Fibroblast of upper back skin (primary cell): ENCODE measurements at places on chromosomes 6 and 20.

- peak; percentile 75 for DNase-seq
Observed at GRCh38 chr20:44734938-44735337, 10.7 kb upstream of the KCNK15 start.

GRCh38 chr6:138493413-138493812 lies 5.9 kb downstream of the NHSL1 start:
- DNase-seq, result peak; percentile 85

DNA sequence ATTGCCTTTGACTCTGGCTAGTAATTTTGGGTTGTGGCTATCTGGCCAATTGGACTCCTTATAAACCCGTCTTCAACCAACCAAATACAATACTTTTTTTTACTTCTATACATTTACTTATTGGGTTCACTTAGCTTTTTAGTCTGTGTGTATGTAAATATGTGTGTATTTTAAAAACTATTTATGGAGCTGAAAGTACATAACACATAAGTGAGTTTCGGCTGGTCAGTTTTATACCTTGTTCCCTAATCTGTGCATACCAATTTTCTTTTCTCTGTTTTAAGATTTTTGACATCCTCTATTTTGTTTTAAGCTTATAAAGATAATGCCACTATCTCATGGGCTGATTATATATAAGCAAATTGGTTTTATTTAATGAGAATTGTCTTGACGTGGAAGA lies 129.5 kb downstream of the LRRC1 start:
- no peak for DNase-seq

GRCh38 chr6:136487759-136488425 lies 62.3 kb downstream of the MAP7 start:
- DNase-seq, result no peak

DNA sequence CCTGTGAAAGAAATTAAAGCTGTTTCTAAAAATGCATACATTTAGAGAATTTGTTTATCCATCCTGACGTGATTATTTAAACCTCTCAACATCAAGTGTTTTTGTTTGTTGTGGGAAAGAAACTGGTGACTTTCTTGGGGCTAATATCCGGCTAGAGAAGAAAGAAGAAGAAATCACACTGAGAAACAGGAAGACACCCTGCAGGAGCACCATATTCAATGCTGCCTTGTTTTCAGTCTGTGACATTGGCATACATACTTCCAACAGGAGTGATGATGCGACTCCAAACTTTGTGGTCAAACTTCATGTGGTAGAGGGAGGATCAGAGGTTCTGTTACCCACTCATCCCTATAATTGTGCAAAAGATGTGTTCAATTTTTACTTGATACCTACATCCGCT lies 997.6 kb upstream of the CITED2 start:
- DNase-seq, result no peak

- no peak for DNase-seq
Observed at GRCh38 chr6:13177664-13178063, 150.7 kb downstream of the TBC1D7 start.

DNA sequence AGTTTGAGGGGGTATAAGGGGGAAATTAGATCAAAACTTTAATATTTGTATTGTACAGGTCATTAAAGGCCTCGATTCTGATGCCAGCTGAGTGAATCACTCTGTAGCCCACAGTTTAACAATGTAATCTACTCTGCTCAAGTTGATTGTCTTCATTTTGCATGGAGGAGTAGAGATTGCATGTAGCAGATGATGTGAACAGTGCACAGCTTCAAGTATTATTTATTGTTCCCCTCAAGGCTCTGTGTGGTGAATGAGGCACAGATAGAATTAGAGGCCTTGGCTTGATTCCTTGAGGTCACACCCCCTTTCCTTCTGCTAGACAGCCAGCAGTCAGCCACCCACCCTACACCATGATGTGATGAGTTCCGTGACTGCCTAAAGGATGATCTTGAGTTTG lies 38.1 kb downstream of the TXLNB start:
- no peak for DNase-seq

- DNase-seq, result no peak
Observed at GRCh38 chr6:37851997-37852524, 32.5 kb downstream of the ZFAND3 start.

- DNase-seq, result no peak
Observed at GRCh38 chr6:20441921-20442320, 40.2 kb downstream of the E2F3 start.

DNA sequence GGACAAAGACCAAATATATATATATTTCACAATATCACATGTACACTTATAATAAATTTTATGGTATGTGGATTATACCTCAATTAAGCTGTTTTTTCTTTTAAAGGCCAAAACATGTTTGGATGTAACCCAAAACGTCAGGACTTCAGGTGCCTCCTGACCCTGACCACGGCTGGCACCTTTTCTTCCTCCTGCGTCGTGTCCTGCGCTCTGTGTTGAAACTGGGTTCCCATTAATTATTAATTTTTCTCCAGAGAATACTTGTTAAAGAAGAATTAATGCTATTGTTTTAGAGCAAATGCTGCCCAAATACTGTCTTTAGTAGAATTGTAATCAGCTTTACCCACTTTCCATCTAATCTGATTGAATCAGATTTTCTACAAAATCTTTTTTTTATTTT lies 46.7 kb upstream of the VSX1 start:
- no peak for DNase-seq

- peak; percentile 100 for DNase-seq
Observed at GRCh38 chr6:32969685-32970412, 1.5 kb downstream of the BRD2 start.

- no peak for DNase-seq
Observed at GRCh38 chr6:128570680-128571063, 50.3 kb upstream of the PTPRK start.

DNA sequence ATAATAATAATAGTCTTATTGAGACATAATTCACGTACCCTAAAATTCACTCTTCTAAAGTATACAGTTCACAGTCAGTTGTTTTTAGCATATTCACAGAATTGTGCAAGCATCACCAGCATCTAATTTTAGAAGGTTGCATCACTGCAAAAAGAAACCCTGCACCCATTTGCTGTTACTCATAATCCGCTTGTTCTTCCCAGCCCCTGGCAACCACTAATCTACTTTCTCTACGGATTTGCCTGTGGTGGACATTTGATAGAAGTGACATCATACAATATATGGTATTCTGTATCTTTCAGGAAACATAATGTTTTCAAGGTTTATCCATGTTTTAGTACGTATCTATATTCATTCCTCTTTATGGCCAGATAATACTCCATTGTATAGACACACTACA lies 41.5 kb upstream of the FAM184A start:
- DNase-seq, result peak; percentile 76

DNA sequence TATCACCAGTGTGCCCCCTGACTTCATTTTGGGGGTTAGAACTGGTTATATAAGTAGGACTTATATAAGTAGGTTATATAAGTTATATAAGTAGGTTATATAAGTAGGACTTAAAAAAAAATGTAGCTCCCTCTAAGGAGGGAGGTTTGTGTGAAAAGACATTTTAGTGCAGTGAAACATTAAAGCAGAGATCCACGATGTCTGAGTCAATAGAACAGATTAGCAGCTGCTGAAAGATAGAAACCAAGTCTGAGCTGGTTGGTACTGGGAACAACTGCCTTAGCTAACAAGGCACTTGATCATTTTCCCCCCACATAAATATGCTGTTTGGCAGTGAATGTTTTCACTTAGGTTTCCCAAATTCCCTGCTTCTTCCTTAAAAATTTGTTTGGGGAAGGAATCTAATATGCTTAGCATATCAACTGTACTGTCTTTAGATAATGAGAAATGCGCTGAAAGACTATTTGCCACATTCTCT lies 2.1 kb upstream of the RPS12 start:
- DNase-seq, result no peak

DNA sequence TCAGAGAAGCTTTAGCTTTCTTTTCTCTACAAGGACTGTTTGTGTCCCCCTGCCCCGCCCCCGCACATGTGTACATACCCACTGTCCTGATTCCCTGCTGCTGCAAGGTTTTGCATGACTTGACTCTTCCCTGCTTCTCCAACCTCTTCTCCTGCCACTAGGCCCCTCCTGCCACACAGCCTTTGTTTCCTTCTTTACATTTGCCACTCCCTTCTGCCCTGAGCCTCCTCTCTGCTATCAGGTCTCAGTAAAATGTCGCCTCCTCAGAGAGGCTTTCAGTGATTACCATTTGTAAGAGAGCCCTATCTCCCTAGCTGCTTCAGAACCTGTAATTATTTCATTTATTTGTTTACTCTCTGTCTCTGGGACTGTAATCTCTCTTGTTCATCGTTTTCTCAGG lies 56.4 kb upstream of the VSTM2L start:
- DNase-seq, result no peak

- no peak for DNase-seq
Observed at GRCh38 chr6:98036344-98036923, 753.4 kb upstream of the MMS22L start.

DNA sequence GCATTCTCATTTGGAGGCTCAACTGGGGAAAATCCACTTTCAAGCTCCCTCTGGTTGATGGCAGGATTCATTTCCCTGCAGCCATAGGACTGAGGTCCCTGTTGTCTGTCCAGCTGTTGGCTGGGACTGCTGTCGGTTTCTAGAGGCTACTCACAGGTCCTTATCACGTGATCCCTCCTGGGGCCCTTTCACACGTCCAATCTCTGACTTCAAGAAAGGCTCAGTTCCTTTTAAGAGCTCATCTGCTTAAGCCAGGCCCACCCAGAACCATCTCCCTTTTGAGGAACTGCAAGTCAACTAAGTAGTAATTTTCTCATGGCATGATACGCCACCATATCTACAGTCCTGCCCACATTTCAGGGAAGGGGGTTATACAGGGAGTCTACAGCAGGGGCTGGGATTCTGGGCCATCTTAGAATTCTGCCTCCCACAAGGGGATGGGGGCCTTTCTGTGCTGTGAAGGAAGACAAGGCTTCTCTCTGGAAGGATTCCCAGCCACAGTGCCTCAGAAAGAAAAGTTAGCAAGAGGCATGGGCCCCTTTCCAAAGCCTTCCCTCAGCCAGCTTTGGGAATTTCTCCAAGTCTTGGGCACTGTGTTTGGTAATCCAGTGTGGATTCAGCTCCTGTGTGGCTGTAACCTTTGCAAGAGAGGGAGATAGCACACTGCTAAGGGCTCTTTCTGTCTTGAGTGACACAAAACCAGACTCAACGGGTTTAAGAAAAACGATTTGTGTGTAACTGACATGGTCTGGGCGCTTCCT lies 66.4 kb downstream of the CTCFL start:
- no peak for DNase-seq

GRCh38 chr6:165876588-165876987 lies 213.5 kb upstream of the PDE10A start:
- DNase-seq, result peak; percentile 57

GRCh38 chr6:33621711-33622388 lies 728 bp downstream of the ITPR3 start:
- no peak for DNase-seq

DNA sequence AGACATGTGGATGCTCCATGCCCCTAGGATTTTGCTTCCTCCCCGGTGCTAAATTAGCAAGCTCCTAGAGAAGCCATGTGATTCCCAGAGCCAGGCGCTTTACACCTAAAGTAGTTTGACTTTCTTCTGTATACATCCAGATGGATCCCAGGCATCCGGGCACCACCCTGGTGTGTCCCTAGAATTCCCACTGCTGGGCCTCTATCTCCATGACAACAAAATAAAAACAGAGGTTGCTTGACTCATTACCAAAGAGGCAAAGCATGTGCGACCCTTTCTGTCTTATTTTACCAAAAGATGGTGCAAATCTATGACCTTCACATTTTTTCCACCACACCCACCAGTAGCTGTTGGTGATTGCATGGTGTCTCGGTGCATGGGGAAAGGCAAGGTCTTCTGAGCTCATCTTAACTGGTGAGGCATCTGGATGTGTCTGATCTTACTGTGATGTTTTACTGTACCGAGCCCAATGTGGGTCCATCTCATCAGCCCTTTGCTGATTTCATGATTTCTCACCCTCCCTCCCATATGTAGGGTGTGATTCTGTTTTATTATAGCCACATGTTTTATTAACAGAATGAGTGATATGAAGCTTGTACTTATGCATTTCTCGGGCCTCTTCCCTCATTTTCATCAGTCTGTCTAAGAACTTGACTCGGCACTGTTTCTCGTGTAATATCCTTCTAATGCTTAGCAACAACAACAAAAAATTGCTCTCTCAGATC lies 27.4 kb upstream of the VAPB start:
- DNase-seq, result peak; percentile 55

DNA sequence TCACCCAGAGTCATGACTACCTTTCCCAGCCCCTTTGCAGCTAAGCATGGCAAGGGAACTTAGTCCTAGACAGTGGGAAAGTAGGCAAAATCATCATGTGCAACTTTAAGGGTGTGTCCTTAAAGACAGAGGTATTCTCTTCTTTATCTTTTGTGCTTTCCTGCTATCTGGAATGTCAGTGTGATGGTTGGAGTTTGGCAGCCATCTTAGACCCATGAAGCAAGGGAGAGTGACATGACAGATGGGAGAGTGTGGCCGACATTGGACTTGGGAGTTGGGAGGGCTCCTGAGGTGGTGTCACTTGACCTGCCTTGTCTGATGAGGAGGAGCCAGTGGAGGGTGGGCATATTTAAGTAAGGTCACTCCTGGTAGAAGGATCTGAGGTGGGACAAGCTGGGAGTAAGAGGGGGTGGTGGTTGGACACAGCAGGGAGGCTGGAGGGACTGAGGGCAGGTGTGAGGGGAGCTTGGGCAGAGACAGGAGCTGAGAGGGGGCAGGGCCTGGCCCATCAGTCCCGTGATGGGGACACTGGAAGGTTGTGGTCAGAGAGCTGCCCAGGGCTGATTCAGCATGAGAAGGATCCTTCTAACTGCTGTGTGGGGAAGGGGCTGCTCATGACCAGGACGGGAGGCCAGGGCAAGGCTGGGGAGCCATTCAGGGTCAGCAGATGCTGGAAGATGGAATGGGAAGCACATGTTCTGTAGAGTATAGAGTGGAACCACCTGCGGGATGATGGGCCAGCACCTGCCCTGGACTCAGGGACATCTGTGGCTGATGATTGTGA lies 29.5 kb upstream of the SULF2 start:
- no peak for DNase-seq

DNA sequence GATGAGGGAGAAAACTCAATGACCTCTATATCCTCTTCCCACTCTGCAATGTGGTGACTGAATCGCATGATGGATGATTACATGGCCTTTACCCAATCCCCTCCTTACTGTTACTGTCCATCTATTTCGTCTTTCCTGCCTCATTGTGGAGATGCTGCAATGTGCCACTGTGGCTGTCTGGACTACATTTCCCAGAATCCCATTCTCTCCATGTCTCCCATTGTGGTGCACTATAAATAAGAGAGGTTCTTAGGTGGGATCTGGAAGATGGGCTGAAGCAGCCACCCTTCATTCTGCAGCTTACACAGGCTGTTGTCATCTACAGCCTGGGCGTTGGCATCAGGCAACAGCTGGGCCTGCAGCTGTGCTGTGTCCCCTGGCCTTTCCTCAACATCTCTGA lies 233.6 kb downstream of the PRKN start:
- DNase-seq, result no peak

GRCh38 chr6:39084506-39084905 lies 30.5 kb downstream of the SAYSD1 start:
- DNase-seq, result no peak

DNA sequence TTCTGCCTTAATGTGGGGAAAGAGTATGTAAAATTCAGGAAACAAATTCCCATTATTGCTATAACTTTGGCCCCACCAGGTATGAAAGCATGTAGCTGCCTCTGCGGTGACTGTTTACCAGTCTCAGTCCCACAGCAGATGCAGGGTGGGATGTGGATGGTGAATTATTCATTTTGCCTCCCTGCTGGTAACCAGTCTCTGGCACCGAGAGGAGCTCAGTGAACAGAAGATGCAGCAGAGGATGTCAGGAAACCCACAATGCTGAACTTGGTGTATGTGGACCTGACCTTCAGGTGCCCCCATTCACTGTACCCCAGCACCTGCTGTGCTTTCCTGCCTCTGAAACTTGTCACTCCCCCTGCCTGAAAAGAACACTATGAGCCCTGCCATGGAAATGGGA lies 8.8 kb upstream of the METTL24 start:
- no peak for DNase-seq
